ENCODE measurements at places on chromosomes 5 and 9. TPM values are rescaled to one million over a fixed set of nuclear protein-coding genes. Genes with fewer than 3 reads are reported as not detected.

DNA sequence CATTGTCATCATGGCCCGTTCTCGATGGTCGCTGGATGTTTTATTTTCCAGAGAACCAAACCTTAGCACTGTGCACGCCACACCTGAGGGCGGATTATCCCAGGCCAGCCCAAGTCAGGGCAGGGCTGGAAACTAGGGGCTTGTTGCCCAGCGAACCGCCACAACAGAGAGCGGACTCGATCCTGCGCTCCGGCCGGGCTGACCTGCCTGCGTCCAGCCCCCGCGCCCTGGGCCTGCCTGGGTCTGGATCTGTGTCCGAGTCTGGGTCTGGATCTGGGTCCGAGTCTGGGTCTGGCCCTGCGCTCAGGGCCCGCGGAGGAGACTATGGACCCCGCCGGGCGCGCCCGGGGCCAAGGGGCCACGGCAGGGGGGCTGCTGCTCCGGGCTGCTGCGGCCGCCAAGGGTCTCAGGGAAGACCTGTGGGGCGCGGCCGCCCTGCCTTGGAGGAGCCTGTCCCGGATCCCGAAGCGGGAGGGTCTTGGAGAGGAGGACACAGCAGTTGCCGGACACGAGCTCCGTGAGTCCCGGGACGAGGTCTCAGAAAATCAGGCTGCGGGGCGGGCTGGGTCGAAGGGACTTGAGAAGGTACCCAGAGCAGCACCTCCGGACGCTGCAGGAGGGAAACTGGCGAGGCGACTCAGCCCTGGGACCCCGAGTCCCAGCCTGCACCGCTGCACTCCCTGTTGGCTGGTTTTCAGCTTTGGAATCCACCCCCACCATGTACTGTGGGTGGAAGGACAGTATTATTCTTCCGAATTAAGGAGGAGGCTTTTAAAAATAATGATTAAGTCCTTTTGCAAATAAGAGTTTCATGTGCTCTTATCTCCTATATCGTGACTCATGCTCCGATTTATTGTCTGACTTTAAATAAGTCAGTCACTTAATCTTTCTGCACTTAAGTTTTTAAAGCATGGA lies at the start of gene ANKDD1B:
Gene ANKDD1B, plus strand, starts transcription at position 143 of the 915 bp plus-strand sequence. Its CDS starts 182 bp downstream, at position 325.
- DNase-seq: peak; percentile 80
- H3K4me1 ChIP-seq: peaks cover 3% of the 10 kb centered on the region
- peak within 1 kb of the TSS; percentile 17 for H3K27ac ChIP-seq
- H3K27me3 ChIP-seq: no peaks in the 10 kb centered on the region
- peak within 1 kb of the TSS; percentile 79 for H3K4me3 ChIP-seq

DNA sequence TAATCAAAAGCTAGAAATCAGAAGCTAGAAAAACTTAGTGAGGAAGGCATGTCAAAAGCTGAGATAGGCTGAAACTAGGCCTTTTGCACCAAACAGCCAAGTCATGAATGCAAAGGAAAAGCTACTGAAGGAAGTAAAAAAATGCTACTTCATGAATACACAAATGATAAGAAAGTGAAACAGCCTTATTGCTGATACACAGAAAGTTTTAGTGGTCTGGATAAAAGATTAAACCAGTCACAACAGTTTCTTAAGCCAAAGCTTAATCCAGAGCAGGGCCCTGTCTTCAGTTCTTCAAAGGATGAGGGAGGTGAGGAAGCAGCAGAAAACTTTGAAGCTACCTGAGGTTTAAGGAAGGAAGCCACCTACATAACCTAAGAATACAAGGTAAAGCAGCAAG lies 102.5 kb upstream of the SH3GL2 start:
- H3K27me3 ChIP-seq: no peaks in the 10 kb centered on the region
- no peak overlapping the region for H3K27ac ChIP-seq
- no peak overlapping the region for H3K4me3 ChIP-seq
- no peak for DNase-seq

GRCh38 chr5:142432369-142432863 lies 107.6 kb upstream of the SPRY4 start:
- DNase-seq: no peak
- no peaks in the 10 kb centered on the region for H3K36me3 ChIP-seq
- no peaks in the 10 kb centered on the region for H3K27me3 ChIP-seq
- H3K27ac ChIP-seq: no peak overlapping the region
- no peak overlapping the region for H3K4me3 ChIP-seq
- peaks cover 11% of the 10 kb centered on the region for H3K4me1 ChIP-seq

ANXA6 gene
- 343 TPM for total RNA-seq

C6 gene
- not detected for total RNA-seq

LCN15 gene
- total RNA-seq: not detected

All from osteoblast (primary cell).